ENCODE measurements at places on chromosomes 3 and 15. TPM values are rescaled to one million over a fixed set of nuclear protein-coding genes. Genes with fewer than 3 reads are reported as not detected.

Gene ZNF620
- 9.9 TPM for polyA plus RNA-seq

Gene ATP10A
- 2.6 TPM for polyA plus RNA-seq

Gene VWA5B2
- polyA plus RNA-seq: 1.2 TPM

DNA sequence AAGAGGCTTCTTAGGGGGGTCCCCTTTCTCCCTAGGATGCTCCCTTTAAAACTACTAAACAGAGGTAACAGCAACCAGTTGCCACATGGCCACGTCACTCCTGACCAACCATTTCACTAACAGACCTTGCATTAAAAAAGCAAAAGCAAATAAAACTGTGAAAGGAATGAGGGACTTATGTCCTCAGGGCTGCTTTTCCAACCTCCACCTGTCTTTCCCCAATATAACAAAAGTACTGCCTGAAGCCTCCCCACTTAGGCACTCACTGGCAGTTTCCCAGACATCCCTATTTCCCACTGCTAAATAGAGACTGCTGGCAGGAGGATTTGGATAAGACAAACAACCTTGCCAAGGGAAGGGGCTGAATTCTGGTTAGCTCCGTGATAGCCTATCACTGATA, 130.3 kb downstream of the ATP8B4 start:
- no peak for DNase-seq

GRCh38 chr3:52820736-52821135, 9.7 kb downstream of the ITIH4 start:
- DNase-seq: no peak

Gene LRIG1
- 25.6 TPM for polyA plus RNA-seq

DNA sequence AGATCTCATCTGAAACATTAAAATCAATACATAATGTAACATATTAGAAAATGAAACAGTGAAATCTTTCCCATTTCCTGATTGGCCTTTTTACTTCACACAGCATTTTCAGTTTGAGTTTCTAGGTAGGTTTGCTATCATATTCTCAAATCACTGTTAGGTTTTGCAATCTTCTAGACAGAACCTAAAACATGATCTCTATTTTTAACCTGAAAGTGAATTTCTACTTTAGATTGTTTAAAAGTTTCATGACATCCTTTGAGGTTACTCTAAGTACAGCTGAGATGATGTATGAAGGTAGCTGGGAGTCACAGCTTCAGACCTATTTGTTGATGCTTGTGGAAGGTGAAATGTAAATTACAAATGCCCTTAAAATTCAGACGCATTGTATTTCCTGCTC, 118.4 kb upstream of the GPR149 start:
- DNase-seq: no peak

GRCh38 chr3:111012388-111013248, 59.0 kb upstream of the NECTIN3 start:
- DNase-seq: no peak

Gene THUMPD3
- 53.4 TPM for polyA plus RNA-seq

DNA sequence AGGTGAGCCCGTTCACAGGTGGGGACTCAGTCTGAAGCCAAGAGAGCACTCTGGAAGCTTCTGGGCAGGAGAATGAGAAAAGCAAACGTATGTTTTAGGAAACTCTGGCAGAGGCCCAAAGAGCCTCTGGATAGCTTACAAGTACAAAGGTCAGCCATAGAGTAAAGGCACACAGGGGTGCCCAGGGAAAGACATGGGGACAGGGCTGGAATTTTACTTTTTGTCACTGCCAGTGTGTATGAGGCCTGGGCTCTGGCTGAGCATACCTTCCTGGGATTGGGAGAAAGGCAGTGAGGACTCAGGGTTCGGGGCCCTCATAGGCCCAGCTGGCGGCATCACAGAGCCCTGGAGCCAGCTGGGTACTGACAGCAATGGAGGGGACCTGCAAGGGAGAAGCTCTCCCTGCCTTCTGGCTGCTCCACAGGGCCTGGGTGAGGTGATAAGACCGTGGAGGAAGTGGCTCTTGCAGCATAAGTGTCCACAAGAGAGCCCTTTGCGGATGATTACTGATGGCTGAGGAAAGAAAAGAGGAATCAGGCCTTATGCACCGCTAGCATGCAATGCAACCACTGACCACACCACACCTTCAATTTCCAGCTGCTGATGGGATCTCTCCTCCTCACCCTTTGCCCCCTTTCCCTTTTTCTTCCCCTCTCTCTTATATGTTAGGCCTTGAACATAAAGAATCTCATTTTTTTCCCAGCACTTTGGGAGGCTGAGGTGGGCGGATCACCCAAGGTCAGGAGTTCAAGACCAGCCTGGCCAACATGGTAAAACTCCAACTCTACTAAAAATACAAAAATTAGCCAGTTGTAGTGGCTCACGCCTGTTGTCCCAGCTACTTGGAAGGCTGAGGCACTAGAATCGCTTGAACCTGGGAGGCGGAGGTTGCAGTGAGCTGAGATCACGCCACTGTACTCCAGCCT, 25.1 kb upstream of the BCL2L10 start:
- DNase-seq: no peak

- DNase-seq: no peak
Observed at GRCh38 chr3:35968043-35968622, 328.8 kb downstream of the ARPP21 start.

GRCh38 chr15:74022706-74023470, 28.4 kb downstream of the PML start:
- no peak for DNase-seq

Gene SHF
- 14.7 TPM for polyA plus RNA-seq

Gene FAM174B
- 32.9 TPM for polyA plus RNA-seq

DNA sequence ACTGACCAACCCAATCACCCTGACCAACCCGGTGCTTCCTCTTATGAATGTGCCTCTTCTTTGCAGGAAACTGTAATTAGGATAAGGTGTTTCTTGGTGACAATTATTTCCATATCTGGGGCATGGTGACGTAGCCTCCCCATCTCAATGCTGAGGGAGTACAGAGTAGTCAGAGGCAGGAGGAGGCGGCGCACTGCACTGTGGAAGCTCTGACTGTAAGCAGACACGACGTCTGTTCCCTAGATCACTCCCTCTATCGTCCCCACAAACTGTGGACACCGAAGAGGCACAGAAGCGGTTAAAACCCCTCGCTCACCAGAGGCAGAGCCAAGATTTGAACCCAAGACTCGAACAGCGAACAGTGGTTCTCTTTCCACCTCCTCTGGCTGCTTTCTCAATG, 231.0 kb upstream of the IGF1R start:
- DNase-seq: no peak

Gene POPDC2
- 2.6 TPM for polyA plus RNA-seq

DNA sequence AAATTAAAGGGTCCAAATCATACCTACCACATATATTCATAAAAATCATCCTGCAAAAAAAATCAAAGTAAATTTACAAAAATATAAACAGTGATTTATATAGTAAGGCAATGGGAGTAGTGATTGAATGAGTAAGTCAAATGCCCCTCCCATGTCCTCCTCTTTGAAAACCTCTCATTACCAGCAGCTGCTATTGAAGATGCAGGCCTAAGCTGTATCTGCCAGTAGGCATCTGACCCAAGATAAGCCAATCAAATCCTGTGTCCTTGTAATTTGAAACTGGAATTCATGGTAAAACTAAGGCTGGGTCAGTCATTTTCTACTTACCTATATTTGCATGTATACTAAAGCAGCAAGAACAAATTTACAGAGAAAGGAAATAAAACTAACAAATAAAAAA, 60.4 kb upstream of the POU1F1 start:
- no peak for DNase-seq

- DNase-seq: no peak
Observed at GRCh38 chr3:31876331-31876730, 104.7 kb downstream of the OSBPL10 start.

DNA sequence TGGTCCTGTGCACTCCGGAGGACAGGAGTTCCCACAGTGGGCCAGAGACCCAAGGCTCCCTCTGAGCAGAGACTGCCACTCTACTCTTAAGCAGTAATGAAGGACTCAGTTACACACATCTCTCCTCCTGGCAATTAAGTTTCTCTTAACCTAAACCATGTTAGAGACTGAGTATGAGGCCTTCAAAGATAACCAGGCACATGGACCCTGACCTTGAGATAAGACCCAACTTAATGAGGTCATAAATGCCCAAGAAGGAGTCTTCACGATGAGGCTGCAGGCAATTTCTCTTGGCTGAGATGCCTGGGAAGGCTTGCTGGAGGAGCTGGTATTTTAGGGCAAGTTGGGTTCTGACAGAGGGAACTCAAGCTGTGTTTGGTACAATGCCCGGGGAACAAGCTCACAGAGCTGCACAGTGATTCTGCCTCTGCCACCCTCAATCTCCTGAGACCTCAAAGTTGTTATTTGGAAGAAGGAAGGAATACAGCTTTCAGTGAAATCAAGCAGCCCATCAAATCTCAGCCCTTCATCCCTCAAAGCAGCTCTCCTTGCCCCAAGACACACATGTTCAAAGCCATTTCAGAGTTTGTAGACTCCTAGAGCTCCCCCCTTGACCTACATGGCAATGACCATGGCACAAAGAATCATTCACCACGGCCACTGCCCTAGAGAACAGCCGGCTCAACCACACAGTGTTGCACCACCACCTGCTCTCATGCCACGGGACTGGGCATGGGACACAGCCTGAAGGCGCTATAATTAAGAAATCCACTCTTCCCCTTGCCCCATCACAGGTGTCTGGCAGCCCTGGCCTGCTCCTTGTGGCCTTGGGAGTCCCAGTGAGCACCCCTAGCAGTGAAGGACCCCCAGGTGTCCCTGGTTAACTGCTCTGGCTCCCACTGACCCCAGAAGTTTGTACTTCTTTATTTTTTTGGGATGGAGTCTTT, 7.1 kb downstream of the RMDN3 start:
- DNase-seq: no peak

DNA sequence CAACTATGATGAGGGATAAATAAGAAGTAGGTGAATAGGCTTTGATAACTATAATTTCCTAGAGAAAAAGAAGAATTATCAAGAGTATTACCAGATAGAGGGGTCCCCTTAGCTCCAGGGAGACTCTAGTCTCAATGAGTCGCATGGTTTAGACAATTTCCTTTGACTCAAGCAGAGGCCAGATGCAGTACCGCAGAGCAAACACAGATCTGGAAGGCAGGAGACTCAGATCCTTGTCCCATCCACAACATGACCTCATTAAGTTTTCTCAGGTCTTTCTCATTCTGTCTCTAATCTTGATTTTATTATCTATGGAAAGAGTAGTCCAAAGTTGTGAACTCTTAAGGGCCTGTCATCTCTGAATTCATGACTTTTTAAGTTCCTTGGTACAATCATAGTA, 987.9 kb downstream of the NTRK3 start:
- DNase-seq: no peak

DNA sequence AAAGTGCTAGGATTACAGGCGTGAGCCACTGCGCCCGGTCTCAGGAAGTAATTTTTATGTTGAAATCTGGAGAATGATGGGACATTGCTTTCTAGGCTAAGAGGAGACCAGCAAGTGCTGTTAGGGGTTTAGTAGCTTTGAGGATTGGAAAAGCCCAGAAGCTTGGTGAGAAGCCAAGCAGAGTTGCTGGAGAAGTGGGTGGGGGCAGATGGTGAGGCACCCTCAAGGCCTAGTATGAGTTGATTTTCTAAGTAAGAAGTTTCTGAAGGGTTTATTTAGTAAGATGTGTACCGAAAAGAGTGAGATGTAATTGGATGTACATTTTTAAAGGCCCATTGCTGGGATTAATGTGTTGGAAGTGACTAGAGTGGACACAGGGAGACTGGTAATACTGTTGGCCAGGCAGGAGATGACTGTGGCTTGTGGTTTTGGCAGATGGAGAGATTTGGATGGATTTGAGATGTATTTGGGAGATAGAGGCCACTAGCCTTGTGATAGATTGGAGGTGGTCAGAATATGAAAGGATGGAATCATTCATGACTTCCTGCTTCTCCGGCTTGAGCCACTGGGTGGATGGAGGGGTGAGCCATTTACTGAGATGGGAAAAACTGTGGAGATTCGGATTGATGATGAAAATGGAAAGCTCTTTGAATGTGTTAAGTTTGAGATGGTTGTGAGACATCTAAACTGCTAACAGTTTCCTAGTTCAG, 2.3 kb downstream of the LRRC28 start:
- DNase-seq: no peak

GRCh38 chr3:141994856-141995255, 118.4 kb downstream of the ATP1B3 start:
- DNase-seq: no peak

GRCh38 chr15:100338247-100338646, 3.5 kb downstream of the ADAMTS17 start:
- DNase-seq: no peak

Gene ATP2C1
- 140 TPM for polyA plus RNA-seq

- no peak for DNase-seq
Observed at GRCh38 chr3:81465510-81466200, 295.8 kb downstream of the GBE1 start.

Measured in right renal pelvis (tissue), 4 donors.